Stimulated activated CD8-positive, alpha-beta memory T cell treated with anti-CD3 and anti-CD28 coated beads, Interleukin-7, amount 100 ng/mL, for 1 hour (primary cell): ENCODE measurements at places on chromosomes 2 and 18.

- DNase-seq = no peak
Observed at GRCh38 chr2:69936906-69937305, 22.0 kb downstream of the MXD1 start.

DNA sequence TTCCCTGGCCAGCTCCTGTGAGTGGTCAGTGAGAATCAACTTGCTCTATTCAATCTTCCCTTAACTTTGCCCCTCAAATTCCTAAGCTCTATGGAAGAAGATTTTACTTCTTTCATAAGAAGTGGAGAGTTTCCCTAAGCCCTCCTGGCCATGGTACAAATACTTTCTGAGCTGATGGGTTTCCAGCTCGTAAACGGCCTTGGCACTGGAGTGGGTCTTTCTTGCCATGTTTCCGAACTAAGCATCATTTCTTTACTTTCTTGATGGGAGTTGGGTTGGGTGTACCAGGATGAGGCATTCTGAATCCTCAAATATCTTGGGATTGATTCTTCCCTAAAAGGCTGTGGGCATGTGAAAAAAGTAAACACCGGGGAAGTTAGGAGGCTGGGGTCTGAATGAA, 72.5 kb downstream of the ACKR3 start:
- DNase-seq = no peak

DNA sequence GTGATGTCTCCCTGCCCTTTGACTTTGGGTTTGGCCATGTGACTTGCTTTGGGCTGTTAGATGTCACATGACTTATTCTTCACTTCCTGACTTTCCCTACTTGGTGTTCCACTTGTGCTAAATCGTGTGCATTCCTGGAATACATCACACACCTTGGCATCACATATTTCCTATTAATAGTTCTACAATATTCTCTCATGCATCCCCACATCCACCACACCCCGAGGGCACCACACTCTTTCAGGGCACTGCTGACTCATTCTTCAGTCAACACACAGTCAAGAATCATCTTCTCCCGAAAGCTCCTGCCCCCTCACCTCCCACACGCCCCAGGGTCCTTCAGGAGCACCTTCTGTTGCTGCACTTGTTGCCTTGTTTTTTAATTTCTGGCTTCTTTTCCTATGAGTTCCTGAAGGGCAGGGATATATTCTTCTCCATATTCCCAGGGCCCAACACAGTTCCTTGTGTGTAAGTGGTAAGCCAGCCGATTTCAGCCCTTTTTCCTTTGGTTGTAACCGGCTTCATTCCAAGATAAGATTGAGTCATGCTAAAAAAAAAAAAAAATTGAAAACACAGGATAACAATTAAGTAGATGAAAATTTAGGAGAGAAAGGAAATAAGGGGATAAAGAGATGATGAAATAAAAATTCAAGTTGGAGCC, 341.4 kb downstream of the SLC4A3 start:
- no peak for DNase-seq

DNA sequence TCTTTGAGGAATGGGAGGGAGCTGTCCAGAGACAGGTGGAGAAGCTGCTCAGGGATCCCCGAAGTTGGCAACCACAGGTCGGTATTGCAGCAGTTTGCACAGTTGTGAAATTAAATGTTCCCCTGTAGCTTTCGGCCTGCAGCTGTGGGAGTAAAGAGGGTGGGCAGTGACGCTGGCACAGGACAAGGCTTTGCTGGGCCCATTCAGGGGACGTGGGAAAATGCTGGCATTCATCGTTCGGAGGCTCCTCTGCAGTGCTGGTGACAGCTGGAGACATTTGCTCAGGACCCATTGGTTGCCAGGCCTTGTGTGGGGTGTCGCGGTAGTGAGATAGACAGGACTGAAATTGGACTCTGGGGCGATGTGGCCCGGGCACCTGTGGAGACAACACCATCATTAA, 173.7 kb downstream of the MYCN start:
- DNase-seq = no peak

DNA sequence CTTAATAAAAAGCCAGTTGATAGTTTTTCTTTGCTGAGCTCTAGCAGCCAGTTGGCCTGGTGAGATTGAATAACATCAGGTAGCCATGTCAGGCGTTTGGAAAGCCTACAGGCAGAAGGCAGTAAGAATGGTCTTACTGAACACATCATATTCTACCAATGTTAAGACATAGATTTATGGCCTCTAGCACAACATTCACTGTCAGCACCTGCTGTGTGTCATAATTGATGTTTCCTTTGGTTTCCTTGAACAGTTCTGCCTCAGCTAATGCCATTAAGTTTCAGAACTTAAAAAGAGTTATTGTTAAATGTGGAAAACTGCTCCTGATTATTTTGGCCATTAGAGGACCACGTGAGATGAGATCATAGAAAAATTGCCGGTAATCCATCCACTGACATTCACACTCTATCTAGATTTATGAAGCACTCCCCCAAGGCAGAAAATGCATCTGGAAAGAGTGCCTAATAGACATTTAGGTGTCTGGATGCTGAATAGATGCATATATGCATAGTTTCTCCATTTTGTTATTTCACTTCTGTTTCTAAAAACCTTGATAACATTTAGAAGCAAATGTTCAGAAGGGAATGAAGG, 434.7 kb downstream of the PTPRM start:
- no peak for DNase-seq
